NCI-H2171 (cell line): ENCODE measurements at places on chromosomes 2 and 18.

GRCh38 chr2:235611756-235612155, 117.9 kb downstream of the AGAP1 start:
- no peak for DNase-seq

GRCh38 chr2:14616342-14616741, 16.2 kb upstream of the LRATD1 start:
- no peak for DNase-seq

- no peak for DNase-seq
Measured at GRCh38 chr2:159982842-159983785, 79.3 kb downstream of the PLA2R1 start.

- no peak for DNase-seq
Measured at GRCh38 chr2:71712158-71712818, 258.9 kb downstream of the DYSF start.

DNA sequence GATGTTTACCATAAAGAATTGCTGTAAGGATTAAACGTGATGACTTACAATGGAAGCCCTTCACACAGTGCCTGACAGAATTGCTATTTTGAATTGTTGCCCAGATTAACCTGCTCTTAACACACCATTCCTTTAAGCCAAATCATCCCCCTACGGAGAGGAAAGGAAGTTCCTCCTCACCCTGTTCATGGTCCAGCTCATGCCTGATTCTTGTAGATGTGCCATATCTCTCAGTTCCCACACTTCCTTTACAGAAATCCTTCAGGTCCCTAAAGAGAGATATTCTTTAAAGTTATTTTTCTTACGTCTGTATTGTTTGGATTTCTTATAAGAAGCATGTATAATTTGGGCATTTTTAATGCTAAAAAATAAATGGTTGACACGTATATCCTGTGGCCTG, 127.5 kb upstream of the DAPL1 start:
- DNase-seq = no peak

DNA sequence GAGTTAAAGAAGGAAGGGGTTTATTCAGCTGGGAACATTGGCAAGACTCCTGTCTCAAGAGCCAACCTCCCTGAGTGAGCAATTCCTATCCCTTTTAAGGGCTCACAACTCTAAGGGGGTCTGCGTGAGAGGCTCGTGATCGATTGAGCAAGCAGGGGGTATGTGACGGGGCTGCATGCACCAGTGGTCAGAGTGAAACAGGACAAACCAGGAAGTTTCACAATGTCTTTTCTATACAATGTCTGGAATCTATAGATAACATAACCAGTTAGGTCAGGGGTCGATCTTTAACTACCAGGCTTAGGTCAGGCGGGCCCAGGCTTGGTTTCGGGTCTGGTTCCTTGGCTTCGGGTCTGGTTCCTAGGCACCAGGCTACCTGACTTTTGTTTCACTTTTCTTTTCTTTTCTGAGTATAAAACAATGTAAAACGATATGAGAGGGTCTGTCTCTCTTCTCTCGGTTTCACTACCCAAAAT, 30.1 kb upstream of the LIPG start:
- DNase-seq = no peak

DNA sequence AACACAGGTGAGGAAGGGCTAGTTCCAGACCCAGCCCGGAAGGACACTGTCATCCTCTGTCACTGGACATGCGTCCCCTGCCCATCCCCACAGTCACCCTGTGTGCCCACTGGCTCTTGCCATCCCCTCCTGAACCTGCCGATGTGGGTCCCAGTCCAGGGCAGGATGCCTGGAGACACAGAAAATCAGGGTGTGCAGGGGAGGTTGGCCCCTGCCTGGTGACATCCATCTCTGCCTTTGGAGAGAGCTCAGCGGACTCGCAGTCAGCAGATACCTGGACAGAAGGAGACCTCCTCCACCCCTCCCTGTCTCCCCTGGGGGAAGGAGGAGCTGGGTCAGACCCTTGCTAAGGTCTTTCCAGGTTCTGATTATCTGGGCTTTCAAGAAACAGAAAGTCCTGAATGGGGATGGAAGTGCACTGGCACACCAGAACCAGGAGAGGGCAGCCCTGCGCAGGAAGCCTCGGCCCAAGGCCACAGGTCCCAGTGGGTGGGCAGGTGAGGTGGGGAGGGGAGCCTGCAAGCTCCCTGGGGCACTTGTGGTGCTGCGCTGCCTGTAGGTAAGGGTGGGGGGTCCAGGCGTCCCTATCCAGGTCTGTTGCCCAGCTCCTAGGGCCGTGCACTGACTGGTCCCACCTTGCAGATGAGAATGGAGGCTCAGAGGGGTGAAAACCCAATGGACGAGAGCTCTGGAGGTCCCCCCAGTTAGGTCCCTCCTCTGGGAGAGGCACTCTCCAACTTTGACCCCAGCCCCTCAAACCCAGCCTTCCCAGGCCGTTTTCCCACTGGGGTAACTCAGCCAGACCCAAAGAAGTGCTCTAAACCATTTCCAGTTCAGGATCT, 9.7 kb upstream of the OTOS start:
- no peak for DNase-seq

DNA sequence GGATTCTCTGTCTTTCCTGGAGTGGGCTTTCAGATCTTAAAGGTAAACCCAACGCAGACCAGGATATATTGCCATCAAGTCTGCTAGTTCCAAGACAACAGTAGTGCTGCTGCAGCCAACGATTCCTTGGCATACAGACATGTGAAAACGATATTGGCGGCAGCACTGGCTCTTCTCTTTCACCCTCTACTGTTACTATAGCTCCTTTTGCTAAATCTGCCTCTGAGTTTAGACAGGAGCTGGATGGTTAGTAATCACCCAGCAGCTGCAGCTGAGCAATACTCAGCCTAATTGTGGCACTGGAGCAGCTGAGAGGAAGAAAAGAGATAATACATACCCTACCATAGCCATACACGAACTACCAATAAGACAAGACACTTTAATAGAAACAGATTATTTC, 4.0 kb downstream of the YES1 start:
- no peak for DNase-seq

GRCh38 chr2:194445226-194445625, 1211.8 kb upstream of the SLC39A10 start:
- DNase-seq = no peak

DNA sequence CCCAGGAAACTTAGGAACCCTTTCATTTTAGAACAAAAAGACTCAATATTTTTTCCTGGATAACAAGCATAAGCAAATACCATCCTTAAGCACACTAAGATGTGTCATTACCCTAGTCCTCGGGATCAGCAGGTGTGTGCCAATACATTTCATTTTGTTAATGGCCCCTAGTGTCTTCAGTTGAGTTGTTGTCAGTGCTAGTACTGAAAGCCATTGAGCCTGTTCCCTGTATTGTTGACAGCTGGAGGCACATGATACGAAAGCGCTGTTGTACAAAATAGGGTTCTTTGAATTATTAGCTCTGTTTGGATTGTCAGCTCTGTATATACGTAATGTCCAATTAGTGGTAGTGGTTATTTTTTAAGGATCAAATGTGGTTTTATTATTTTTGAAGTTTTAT, 29.5 kb downstream of the VAPA start:
- DNase-seq = no peak

DNA sequence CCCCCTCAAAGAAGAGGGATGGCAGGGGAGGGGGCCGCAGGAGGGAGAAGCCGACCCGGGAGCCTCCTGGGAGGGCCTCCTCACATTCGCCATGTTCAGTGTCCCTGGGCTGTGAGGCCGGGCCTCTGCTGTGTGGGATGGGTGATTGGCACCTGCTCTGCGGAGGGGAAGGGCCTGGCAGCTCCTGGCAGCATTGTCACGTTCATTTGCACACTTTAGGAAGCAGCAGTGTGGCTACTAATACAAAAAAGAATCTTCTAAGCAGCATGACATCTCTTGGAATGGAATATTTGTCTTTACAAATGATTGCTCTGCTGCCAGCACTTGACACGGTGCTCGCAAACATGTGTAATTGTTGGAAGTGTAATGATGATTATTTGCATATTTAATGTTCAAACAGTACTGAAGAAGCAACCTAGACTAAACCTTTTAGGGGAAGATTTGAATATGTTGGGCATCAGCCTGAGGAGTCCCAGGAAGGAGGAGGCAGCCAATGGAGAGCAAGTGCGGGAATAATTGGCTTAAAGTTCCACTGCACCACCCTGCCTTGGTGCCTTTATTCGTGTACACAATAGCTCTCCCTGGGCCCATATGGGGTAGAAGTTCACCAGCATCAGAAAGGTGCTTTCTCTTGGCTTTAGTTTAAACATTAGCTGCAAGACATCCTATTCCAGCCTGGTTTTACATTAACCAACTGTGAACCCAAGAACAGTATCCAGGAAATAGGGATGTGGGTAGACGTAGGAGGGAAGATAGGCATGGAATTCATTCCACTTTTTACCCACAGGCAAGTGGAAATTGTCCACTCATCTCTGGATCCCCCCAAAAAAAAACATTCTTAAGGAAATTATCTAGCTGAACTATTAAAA, 404.9 kb downstream of the TMEM182 start:
- no peak for DNase-seq

GRCh38 chr2:30514134-30514847, 67.2 kb downstream of the LCLAT1 start:
- peak; percentile 19 for DNase-seq

DNA sequence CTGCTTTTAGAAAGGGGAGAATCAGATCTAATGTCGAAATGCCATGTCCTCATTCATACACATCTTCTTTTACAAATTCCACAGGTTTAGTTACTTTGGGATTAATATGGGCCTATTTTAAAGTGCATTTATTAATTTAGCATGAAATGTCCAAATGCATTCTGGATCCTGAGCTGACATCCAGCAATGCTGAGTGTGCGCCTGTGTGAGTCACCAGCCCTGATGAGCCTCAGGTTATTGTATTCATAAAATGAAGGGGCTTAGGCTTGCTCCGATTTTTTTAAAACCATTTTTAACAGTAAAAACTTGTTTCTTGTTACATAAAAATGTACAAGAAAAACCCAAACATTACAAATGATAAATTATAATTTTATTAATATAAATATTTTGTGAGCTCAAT, 94.1 kb downstream of the SH3YL1 start:
- DNase-seq = no peak

DNA sequence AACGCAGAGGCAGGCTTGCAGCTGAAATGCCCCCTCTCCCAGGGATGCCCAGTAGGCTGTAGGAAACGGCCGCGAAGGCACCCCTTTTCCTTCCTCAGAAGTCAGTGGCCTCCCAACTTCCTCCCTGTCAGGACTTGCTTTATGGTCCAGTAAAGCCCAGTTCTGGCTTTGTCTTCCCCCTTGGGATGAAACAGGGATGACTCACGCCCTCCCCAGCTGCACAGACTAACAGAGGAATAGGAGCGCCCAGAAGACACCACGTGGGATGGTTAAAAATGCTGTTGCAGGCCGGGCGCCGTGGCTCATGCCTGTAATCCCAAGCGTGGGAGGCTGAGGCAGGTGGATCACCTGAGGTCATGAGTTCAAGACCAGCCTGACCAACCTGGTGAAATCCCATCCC, 6.9 kb downstream of the CREG2 start:
- DNase-seq = no peak

DNA sequence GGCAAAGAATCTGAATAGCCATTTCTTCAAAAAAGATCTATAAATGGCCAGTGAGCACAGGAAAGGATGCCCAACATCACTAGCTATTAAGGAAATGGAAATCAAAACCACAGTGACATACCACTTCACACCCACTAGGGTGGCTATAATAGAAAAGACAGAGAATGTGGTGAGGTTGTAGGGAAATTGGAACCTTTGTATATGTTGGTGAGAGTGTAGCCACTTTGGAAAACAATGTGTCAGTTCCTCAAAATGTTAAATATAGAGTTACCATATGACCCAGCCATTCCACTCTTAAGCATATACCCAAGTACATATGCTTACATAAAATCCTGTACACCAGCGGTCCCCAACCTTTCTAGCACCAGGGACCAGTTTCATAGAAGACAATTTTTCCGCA, 152.8 kb downstream of the SMAD2 start:
- DNase-seq = no peak

DNA sequence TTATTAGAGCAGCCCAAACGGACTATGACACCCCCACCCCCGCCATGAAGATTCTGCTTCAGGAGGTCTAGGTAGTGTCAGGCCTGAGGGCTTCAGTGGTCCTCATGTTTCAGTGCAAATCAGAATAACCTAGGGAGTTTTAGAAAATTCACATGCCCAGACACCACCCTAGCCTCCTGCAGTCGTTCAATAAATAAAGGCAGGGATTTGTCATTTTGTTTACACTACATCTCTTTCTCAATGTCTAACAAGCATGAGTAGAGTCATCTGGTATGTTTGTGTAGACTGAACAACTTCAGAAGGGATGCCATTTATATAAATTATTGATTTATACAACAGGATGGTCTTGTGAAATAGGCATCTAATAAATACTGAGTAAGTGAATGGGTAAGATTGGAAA, 112.1 kb upstream of the SERPINE2 start:
- no peak for DNase-seq

- no peak for DNase-seq
Measured at GRCh38 chr2:231928901-231929725, 2.9 kb upstream of the NPPC start.

DNA sequence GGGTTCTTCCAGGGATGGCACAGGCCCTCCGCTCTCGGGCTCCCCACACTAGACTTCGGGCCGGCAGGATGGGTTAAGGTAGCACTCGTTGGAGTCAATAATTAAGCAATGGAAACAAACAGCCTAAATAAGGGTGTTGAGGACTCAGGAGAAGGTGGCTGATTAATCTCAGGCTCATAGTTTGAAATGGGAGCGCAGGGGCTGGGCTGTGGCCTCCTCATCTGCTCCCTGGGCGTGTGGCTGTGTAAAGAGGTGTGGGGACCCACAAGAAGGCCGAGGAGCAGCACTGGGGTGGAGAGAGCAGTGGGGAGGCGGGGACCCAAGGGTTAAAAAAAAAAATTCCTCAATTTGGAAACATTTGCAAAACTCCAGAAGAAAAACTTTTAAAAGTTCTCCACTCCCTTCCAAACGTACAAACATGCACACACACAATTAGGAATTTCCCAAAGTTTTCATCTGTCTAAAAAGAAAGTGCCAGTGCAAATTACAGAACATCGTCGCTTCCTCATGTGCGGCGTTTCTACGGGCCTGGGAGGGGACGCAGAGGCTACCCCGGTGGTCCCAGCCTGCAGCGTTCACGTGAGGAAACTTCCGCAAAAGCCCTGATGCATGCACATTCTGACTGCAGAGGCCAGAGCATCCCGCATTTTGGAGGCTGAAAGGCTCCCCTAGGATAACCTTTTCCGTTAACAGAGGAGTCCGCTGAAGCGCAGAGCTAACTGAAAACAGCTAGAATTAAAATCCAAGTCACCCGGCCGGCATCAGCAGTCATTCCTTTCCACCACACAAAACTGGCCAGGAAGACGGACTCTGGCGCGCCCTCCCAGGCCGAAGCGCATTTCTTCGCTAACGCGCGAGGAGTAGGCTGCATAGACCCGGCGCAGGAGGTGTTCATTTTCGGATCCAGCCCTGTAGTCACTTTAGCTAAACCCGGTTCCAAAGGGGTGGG, 1.0 kb upstream of the TUBB6 start:
- no peak for DNase-seq

GRCh38 chr18:10164271-10165071, 250.7 kb downstream of the VAPA start:
- DNase-seq = peak; percentile 81

- DNase-seq = no peak
Measured at GRCh38 chr2:218422403-218423086, 3.6 kb downstream of the VIL1 start.

- DNase-seq = peak; percentile 22
Measured at GRCh38 chr2:234863043-234863934, 88.5 kb upstream of the SH3BP4 start.
